Naive thymus-derived CD8-positive, alpha-beta T cell (primary cell): ENCODE measurements at places on chromosomes 6 and 20.

DNA sequence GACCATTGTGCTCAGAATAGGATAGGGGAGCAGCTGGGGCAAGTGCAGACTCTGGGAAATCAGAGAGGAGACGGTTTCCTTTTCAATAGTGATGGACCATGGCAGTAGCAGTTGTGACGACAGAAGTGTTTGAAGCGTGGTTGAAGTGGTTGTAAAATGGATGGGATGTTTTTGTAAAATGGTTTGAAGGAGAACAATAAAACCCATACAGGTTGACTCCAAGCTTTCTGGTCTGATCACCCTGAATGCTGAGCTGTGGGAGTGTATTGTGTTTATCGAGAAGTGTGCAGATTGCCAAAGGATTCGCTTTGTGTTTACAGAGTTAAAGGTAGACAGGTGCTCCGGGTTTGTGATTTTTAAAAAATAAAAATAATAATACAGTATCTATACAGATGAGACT, 255.2 kb upstream of the SULF2 start:
- H3K27me3 ChIP-seq = peaks cover 13% of the 10 kb centered on the region
- no peak overlapping the region for H3K4me3 ChIP-seq
- H3K27ac ChIP-seq = no peak overlapping the region
- no peaks in the 10 kb centered on the region for H3K4me1 ChIP-seq
- no peaks in the 10 kb centered on the region for H3K36me3 ChIP-seq

GRCh38 chr20:37161830-37162549, 17.1 kb upstream of the RPN2 start:
- no peaks in the 10 kb centered on the region for H3K27me3 ChIP-seq
- peaks cover 9% of the 10 kb centered on the region for H3K36me3 ChIP-seq
- no peak overlapping the region for H3K4me3 ChIP-seq
- H3K27ac ChIP-seq = no peak overlapping the region
- no peaks in the 10 kb centered on the region for H3K4me1 ChIP-seq
- DNase-seq = no peak

- no peaks in the 10 kb centered on the region for H3K36me3 ChIP-seq
- no peaks in the 10 kb centered on the region for H3K27me3 ChIP-seq
- DNase-seq = no peak
- H3K27ac ChIP-seq = no peak overlapping the region
- peaks cover 33% of the 10 kb centered on the region for H3K4me1 ChIP-seq
Measured at GRCh38 chr20:57713505-57713903, 3.7 kb upstream of the PMEPA1 start.

- H3K36me3 ChIP-seq = peaks cover 8% of the 10 kb centered on the region
- H3K4me3 ChIP-seq = no peak overlapping the region
- no peak overlapping the region for H3K27ac ChIP-seq
- no peak for DNase-seq
- H3K27me3 ChIP-seq = no peaks in the 10 kb centered on the region
Measured at GRCh38 chr6:15426901-15427300, 181.0 kb downstream of the JARID2 start.

GRCh38 chr20:3349786-3350185, 57.7 kb downstream of the DNAAF9 start:
- H3K36me3 ChIP-seq = peaks cover 10% of the 10 kb centered on the region
- H3K27ac ChIP-seq = no peak overlapping the region
- no peaks in the 10 kb centered on the region for H3K4me1 ChIP-seq
- no peak overlapping the region for H3K4me3 ChIP-seq
- H3K27me3 ChIP-seq = no peaks in the 10 kb centered on the region

DNA sequence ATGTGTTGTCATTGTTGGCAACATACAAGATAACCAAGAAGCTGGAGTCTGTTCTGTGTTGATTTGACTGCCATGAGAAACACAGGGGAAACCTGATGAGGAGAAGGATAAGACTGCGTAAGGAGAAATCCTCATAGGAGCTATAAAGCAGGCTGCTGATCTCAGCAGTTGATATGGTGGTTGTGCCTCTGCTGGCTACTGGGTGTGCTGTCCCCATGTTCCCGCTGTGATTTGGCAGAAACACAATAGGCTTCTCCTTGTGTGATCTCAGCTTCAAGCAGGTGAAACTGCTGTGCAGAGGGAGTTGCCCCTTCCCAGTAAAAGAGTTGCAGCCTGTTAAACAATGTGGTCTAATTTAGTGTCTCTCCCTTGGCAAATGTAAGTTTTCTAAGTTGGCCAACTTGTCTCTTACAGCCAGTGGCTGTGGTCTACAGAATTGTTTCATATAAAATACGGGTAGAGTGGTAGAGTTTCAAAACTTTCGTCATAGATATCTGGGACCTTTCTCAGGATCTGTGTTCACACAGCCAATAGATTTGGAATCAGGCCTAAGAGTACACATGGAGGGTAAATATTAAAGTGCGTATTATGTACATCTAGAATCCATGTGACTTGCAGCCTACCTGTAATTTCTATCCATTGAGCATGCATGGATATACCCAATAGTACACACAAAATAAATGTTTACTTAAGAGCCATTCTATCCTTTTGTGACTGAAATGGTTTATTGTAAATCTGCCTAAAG, 78.4 kb downstream of the RNF144B start:
- no peaks in the 10 kb centered on the region for H3K4me1 ChIP-seq
- DNase-seq = no peak
- H3K27ac ChIP-seq = no peak overlapping the region
- no peak overlapping the region for H3K4me3 ChIP-seq
- no peaks in the 10 kb centered on the region for H3K27me3 ChIP-seq
- peaks cover 30% of the 10 kb centered on the region for H3K36me3 ChIP-seq

GRCh38 chr20:16064989-16065707, 508.1 kb downstream of the KIF16B start:
- no peak overlapping the region for H3K4me3 ChIP-seq
- H3K27ac ChIP-seq = no peak overlapping the region
- H3K36me3 ChIP-seq = no peaks in the 10 kb centered on the region
- no peaks in the 10 kb centered on the region for H3K27me3 ChIP-seq
- no peaks in the 10 kb centered on the region for H3K4me1 ChIP-seq

- H3K27ac ChIP-seq = peak overlapping the region; percentile 95
- no peak for DNase-seq
- H3K36me3 ChIP-seq = no peaks in the 10 kb centered on the region
- no peaks in the 10 kb centered on the region for H3K27me3 ChIP-seq
Measured at GRCh38 chr6:111747829-111748228, 125.4 kb downstream of the FYN start.

- no peaks in the 10 kb centered on the region for H3K27me3 ChIP-seq
- H3K27ac ChIP-seq = no peak overlapping the region
- no peaks in the 10 kb centered on the region for H3K36me3 ChIP-seq
- no peak for DNase-seq
Measured at GRCh38 chr6:67883500-67884366, 751.3 kb upstream of the ADGRB3 start.

- peaks cover 27% of the 10 kb centered on the region for H3K4me1 ChIP-seq
- H3K36me3 ChIP-seq = no peaks in the 10 kb centered on the region
- H3K27ac ChIP-seq = peak overlapping the region; percentile 6
- DNase-seq = no peak
- H3K27me3 ChIP-seq = no peaks in the 10 kb centered on the region
Measured at GRCh38 chr6:156933201-156934068, 156.3 kb downstream of the ARID1B start.

DNA sequence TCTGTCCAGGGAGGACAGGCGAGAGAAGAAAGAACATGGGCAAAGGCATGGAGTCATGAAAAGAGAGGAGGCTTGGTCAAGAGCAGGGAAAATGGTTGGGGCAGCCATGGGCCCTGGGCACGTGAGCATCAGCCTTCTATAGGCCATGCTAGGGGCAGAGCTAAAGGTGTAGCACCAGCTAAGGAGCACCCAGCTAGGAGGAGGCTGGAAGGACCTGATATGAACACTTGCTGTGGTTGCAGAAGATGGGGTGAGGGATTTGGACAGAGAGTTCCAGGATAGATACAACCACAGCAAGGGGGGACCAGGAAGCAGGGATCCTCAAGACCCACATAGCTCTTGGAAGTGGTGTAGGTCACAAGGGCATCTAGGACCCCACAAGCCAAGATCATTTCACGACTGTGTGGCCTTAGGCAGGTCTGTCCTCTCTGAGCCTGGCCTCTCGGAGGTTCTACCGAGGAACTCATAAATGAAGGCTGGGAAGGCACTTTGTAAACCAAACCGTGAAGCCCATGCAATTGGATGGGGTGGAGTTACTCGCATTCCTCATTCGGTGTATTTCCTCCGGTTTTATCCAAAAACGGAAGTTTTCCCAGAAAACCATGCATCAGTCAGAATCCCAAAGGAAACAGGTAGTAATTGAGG, 74.0 kb upstream of the TOP1 start:
- DNase-seq = no peak
- no peak overlapping the region for H3K4me3 ChIP-seq
- H3K27ac ChIP-seq = no peak overlapping the region
- no peaks in the 10 kb centered on the region for H3K4me1 ChIP-seq
- H3K27me3 ChIP-seq = no peaks in the 10 kb centered on the region
- no peaks in the 10 kb centered on the region for H3K36me3 ChIP-seq

DNA sequence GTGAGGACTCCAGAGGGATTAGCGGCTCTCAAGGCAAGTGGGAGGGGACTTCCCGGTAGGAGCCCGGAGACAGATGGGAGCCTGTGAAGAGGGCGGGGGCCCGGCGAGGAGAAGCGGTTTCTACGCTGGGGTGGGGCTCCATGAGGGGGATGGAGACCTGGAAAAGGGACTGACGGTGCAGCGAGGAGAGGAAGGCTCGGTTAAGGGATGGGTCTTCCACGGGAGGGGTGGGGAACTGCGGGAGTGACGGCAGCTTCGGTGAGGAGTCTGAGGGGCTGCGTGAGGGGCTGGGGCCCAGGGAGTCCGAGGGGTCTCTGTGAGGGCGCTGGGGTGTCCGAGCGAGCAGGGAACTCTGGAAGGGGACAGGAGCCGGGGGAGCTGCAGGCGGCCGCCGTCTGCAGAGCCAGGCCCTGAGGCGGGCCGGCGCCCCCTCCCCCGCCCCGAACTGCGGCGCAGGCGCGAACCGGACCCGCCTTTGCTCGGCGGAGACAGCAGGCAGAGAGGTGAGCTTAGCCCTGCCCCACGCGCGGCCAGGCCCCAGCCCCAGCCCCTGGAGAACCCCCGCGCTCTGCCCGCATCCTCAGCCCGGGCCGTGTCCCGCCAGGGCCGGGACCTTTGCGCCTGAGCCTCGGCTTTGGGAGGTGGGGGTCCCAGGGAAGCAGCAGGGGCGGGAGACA, at the start of gene NRSN2:
NRSN2 (plus strand) TSS at position 472 of the 677 bp plus-strand sequence. CDS start 2,533 bp downstream, outside the sequence.
- peak within 1 kb of the TSS; percentile 93 for H3K4me3 ChIP-seq
- no peaks in the 10 kb centered on the region for H3K27me3 ChIP-seq
- H3K4me1 ChIP-seq = peaks cover 12% of the 10 kb centered on the region
- H3K27ac ChIP-seq = peak within 1 kb of the TSS; percentile 72
- no peak for DNase-seq

DNA sequence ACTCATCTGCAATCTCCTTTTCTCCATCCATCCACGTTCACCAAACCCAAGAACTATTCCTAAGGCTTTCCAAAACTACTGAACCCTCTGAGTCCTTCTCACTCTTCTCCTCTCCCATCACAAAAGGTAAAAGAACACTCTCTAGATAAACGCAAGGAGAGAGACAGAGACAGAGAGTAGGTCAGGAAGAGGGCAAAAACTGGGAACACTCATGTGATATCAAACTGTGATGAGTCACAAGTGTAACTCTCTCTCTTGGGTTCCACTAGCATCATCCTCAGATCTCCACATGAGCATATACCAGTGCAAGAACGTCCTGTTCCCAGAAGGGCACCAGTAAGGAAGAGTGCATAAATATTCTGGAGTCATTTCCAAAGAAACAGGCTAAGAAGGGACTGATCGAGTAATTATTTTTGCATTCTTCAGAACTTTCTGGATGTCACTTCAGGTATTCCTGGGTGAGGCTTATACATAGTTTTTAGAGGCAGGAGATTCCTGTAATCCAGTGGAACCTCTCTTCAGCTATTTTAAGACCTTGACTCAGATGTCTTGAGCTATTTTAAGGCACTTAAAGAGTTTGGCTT, 47.3 kb upstream of the STXBP5 start:
- peaks cover 16% of the 10 kb centered on the region for H3K4me1 ChIP-seq
- no peak for DNase-seq
- H3K36me3 ChIP-seq = no peaks in the 10 kb centered on the region
- H3K4me3 ChIP-seq = no peak overlapping the region
- peaks cover 1% of the 10 kb centered on the region for H3K27me3 ChIP-seq
- H3K27ac ChIP-seq = no peak overlapping the region

GRCh38 chr6:90253631-90254030, 43.0 kb downstream of the BACH2 start:
- no peak for DNase-seq
- no peaks in the 10 kb centered on the region for H3K27me3 ChIP-seq
- peaks cover 89% of the 10 kb centered on the region for H3K4me1 ChIP-seq
- no peak overlapping the region for H3K4me3 ChIP-seq

GRCh38 chr20:1214838-1215261, 11.0 kb upstream of the RAD21L1 start:
- H3K27me3 ChIP-seq = no peaks in the 10 kb centered on the region
- peaks cover 26% of the 10 kb centered on the region for H3K4me1 ChIP-seq
- peak overlapping the region; percentile 85 for H3K27ac ChIP-seq
- no peak overlapping the region for H3K4me3 ChIP-seq

DNA sequence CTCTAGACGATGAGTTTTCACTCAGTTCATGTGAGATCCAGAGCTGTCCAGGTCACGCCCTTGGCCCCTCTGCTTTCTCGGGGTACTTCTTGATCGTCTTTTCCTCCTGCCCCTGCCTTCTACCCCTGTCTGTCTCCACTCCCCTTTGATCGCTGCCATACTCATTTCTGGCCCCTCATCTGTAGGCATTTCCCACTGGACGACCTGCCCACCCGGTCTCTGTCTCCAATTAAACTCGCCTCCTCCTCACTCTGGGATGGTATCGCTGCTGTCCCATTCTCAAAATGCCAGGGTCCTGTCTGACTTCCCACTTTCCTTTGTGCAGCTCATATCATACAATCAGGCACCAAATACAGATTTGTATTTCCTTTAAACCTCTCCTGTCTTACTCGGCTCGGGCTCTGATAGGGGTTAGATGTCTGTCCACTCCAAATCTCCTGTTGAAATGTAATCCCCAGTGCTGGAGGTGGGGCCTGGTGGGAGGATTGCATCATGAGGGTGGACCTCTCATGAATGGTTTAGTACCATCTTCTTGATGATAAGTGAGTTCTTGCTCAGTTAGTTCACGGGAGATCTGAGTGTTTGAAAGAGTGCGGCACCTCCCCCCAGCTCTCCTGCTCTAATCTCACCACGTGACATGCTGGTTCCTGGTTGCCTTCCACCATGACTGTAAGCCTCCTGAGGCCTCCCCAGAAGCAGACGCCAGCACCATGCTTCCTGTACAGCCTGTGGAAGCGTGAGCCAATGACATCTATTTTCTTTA, 3.5 kb upstream of the SYNJ2 start:
- H3K27me3 ChIP-seq = no peaks in the 10 kb centered on the region
- no peak overlapping the region for H3K4me3 ChIP-seq
- DNase-seq = no peak

DNA sequence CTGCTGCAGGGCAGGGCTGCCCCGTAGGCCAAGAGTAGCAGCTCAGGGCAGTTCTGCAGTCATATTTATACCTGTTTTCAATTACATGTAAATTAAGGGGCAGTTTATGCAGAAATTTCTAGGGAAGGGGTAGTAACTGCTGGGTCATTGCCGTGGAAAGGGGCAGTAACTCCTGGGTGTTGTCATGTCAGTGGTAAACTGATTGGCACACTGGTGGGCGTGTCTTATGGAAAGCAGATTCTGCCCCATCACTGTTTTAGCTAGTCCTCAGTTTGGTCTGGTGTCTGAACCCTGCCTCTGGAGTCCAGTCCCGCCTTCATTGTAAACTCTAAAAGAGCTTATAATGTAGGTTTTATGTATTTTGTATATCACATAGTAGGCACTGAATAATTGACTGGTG, 22.1 kb downstream of the MAP3K4 start:
- no peak for DNase-seq
- H3K36me3 ChIP-seq = no peaks in the 10 kb centered on the region
- no peaks in the 10 kb centered on the region for H3K27me3 ChIP-seq
